Mesenchymal stem cell (in vitro differentiated cells and primary cell): ENCODE measurements at places on chromosomes 11 and 22.

GRCh38 chr11:96841792-96842191 lies 452.0 kb downstream of the JRKL start:
- H3K27me3 ChIP-seq, result no peaks in the 10 kb centered on the region
- no peaks in the 10 kb centered on the region for H3K4me1 ChIP-seq
- no peaks in the 10 kb centered on the region for H3K36me3 ChIP-seq
- no peak overlapping the region for H3K27ac ChIP-seq

- H3K36me3 ChIP-seq, result no peaks in the 10 kb centered on the region
- no peak for DNase-seq
- H3K4me1 ChIP-seq, result no peaks in the 10 kb centered on the region
- peaks cover 61% of the 10 kb centered on the region for H3K27me3 ChIP-seq
- no peak overlapping the region for H3K27ac ChIP-seq
- H3K4me3 ChIP-seq, result no peak overlapping the region
Observed at GRCh38 chr11:133965031-133965601, 8.3 kb upstream of the IGSF9B start.

GRCh38 chr11:60831501-60832079 lies 10.3 kb upstream of the CCDC86 start:
- H3K27ac ChIP-seq, result no peak overlapping the region
- H3K36me3 ChIP-seq, result no peaks in the 10 kb centered on the region
- H3K4me3 ChIP-seq, result no peak overlapping the region
- peaks cover 6% of the 10 kb centered on the region for H3K4me1 ChIP-seq
- no peaks in the 10 kb centered on the region for H3K27me3 ChIP-seq

GRCh38 chr22:21947040-21948014 lies 5.3 kb downstream of the PPM1F start:
- peak; percentile 70 for DNase-seq
- H3K27ac ChIP-seq, result peak overlapping the region; percentile 68
- peaks cover 28% of the 10 kb centered on the region for H3K36me3 ChIP-seq
- H3K4me3 ChIP-seq, result no peak overlapping the region

DNA sequence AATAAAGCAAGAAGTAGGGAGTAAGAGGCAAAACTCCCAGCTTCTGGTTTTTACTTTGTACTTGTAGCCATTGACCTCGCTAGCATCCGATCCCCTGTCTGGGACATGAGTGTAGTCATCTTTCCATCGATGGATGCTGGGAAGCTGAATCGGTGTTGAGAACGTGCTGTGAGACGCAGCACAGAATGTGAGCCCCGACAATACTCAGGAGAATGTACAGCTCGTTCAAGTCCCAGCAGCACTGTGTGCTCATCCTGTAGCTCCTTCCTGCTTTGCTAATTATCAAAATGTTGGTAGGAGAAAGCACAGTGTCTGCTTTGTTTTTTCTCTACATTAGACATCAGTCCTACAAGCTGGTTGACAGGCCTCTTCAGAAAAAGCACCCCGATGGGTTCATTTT lies 56.6 kb downstream of the JAM3 start:
- no peak overlapping the region for H3K27ac ChIP-seq
- no peaks in the 10 kb centered on the region for H3K36me3 ChIP-seq
- peak; percentile 55 for DNase-seq
- no peak overlapping the region for H3K4me3 ChIP-seq
- no peaks in the 10 kb centered on the region for H3K27me3 ChIP-seq

- no peaks in the 10 kb centered on the region for H3K27me3 ChIP-seq
- H3K27ac ChIP-seq, result no peak overlapping the region
- H3K36me3 ChIP-seq, result no peaks in the 10 kb centered on the region
- H3K4me3 ChIP-seq, result no peak overlapping the region
Observed at GRCh38 chr11:131745405-131745804, 375.0 kb downstream of the NTM start.

DNA sequence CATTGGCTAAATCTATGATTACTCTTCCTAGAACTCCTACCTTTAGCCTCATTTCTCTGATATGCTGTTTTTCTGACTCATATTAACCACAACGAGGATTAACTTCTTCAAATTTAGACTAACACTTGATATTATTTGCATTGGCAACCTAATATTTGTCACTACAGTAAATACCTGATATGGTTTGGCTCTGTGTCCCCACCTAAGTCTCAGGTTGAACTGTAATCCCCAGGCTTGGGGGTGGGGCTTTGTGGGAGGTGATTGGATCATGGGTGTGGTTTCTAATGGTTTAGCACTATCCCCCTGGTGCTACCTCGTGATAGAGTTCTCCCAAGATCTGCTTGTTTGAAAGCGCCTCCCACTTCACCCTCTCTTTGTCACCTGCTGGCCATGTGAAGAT lies 17.1 kb upstream of the MED17 start:
- H3K27me3 ChIP-seq, result no peaks in the 10 kb centered on the region
- no peaks in the 10 kb centered on the region for H3K4me1 ChIP-seq
- no peak overlapping the region for H3K27ac ChIP-seq
- no peak overlapping the region for H3K4me3 ChIP-seq
- peaks cover 9% of the 10 kb centered on the region for H3K36me3 ChIP-seq
- DNase-seq, result no peak

GRCh38 chr11:79168530-79169110 lies 272.2 kb downstream of the TENM4 start:
- H3K4me3 ChIP-seq, result no peak overlapping the region
- no peaks in the 10 kb centered on the region for H3K36me3 ChIP-seq
- H3K4me1 ChIP-seq, result peaks cover 2% of the 10 kb centered on the region
- H3K27me3 ChIP-seq, result no peaks in the 10 kb centered on the region
- H3K27ac ChIP-seq, result no peak overlapping the region
